ENCODE measurements at places on chromosomes 11 and 22.

- no peak for ATAC-seq
Observed at GRCh38 chr22:38996105-38996504, 14.0 kb downstream of the APOBEC3B start.

DNA sequence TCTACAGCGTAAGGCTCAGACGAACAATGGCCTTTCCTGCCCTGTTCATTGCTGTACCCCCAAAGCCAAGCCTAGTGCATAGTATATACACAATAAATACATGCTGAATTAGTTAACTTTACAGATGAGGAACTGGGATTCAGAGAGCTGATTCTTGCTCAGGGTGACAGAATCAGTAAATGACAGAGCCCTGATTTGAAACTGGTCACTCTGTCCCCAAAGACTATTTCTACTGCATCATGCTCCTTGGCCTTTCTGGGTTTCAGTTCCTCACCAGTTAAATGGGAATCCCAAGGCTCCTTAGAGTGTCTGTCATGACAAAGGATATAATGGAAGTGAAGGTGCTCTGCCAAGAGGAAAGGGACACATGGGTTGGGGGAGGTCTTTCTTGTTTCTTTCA lies 50.5 kb upstream of the TSKU start:
- no peak for ATAC-seq

DNA sequence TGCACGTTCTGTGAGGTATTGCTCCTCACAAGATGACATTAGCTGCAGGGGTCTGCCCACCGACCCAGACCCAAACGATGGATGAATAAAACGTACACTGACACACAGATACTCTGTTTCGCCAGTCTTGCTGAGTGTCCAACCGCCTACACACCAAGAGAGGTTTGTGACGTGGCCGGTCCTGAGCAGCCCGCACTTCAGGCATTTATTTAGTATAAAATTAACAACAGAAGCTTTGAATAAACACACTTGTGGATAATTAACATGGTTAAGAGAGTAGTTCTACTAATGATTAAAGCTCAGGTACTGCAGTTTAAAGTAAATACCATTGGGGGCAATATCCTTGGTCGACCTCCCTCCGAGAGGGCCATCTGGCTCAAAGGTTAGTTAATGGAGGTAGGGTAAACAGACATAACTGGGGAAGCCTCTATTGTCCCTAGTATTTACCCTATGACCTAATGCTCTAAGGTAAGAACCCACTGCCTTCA lies 75.7 kb downstream of the CCDC83 start:
- no peak for ATAC-seq

DNA sequence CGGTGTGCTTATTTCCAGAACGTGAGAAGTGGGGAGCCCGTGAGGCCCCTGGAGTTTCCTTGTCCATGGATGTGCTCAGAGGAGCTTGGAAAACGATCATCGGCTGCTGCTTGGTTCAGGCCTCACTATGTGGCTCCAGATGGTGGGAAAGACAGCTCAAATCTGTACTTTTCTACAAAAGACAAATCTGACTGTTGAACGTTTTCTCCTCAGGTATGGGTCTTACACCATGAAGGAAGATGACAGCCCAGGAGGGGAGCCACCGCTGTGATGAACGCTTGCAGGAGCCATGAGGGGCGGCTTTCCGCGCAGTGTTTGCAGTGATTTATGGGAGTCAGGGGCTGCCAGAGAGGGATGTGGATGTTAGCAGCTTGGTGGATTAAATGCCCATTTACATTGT lies 109.4 kb upstream of the E2F8 start:
- no peak for ATAC-seq

DNA sequence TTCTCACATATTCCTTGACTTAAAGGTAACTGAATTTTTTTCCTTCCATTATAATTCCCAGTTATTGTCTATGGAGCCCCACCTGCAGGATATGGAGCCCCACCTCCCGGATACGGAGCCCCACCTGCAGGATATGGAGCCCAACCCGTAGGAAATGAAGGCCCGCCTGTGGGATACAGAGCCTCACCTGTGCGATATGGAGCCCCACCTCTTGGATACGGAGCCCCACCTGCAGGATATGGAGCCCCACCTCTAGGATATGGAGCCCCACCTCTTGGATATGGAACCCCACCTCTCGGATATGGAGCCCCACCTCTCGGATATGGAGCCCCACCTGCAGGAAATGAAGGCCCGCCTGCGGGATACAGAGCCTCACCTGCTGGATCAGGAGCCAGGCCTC lies 28.1 kb downstream of the WBP2NL start:
- no peak for ATAC-seq

GRCh38 chr22:47279746-47280145 lies 517.3 kb downstream of the TBC1D22A start:
- ATAC-seq: no peak

DNA sequence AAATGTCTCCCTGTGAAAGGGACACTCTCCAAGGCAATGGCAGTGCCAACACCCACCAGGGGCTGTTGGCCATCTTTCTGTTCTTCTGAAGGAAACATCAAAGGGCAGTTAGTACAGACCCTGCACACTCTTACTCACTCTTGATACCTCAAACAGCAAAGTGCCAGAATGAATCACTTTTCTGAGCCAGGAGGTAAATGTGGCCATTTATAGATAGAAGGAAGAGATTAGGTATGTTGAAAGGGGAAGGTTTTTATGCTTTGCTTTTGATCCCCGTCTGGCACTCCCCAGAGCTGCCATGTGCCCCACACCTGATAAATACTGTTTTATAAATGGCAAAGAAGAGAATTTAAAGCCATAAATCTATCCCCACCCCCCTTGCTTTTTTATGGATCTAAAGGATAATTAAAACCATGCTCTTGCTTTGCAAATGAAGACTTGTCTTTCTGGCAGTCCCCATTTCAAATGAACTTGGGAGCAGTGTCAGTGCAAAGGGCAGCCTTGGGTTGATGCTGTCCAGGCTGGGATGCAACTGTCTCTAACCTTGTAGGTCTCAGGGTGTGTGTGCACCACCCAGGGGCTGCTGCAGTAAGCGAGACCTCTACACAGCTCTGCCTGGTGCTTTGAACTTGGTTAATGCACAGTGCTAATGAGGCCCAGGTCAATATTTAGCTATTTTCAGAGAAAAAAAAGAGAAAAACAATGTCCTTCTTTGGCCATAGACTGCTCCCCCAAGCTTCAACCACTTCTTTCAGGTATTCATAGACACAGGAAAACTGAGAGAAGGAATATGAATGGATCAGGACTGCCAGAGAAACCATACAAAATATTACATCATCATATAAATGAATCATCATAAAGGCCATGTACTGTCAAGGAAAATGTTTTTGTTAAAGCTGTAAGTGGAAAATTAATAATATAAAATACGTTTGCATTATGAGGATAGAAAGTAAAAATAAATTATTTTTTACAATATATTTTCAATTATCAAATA lies 207.5 kb downstream of the ETS1 start:
- peak; percentile 98 for ATAC-seq

DNA sequence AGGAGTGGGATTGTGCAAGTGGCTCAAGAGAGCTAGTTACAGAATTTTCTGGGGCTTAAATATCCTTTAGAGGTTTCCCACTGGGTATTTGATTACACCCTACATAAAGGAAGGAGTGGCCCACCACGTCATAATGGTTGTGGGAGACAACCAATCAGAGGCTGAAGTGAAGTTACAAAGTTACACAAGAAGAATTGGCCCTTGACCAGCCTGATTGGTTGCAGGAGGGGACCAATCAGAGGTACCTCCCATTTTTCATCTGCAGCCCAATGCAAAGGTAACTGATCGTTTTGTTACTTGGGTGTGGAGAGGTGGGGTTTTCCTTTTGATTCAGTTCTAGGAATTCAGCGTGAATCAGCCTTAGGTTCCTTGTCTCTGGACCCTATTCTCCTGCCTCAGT lies 430.5 kb upstream of the FAT3 start:
- ATAC-seq: no peak

- ATAC-seq: no peak
Observed at GRCh38 chr11:45647329-45647728, 18.1 kb downstream of the CHST1 start.

GRCh38 chr11:8066036-8066910 lies 14.7 kb upstream of the TUB start:
- ATAC-seq: no peak

DNA sequence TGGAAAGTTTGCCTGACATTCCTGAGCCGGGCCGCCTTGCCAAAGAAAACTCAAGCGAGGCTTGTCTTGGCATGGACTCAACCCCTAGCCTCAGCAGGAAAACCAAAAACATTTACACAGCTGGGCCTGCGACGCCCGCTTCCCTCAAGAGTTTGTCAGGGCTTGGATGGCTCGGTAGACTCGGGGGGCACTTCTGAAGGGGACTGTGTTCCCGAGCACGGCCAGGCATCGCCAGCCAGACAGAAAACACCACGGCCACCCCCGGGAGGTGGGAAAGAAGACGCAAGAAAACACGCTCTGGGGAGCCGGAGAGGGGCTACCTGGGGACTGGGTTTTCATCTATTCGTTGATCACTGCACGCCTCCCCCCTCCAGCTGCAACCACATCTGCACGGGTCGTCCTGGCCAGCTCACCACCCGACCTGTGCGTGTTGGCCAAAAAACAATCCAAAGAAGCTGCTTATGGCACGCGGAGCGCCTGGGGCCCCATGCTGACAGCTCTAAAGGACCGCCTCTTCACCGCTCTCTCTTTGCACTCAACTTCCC lies 380.7 kb downstream of the MN1 start:
- no peak for ATAC-seq

DNA sequence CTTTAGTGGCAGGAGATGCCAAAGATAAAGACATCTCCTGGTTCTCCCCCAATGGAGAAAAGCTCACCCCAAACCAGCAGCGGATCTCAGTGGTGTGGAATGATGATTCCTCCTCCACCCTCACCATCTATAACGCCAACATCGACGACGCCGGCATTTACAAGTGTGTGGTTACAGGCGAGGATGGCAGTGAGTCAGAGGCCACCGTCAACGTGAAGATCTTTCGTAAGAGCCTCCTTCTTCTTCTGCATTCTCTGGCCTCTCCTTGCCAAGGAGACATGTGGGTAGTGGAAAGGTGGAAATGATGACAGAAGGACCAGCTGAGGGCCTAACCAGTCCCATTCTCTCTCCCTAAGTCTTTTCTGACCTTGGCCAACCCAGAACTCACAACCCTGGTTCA lies 110.1 kb upstream of the TTC12 start:
- ATAC-seq: no peak

GRCh38 chr11:62882788-62883501 lies 2.2 kb downstream of the SLC3A2 start:
- ATAC-seq: no peak

DNA sequence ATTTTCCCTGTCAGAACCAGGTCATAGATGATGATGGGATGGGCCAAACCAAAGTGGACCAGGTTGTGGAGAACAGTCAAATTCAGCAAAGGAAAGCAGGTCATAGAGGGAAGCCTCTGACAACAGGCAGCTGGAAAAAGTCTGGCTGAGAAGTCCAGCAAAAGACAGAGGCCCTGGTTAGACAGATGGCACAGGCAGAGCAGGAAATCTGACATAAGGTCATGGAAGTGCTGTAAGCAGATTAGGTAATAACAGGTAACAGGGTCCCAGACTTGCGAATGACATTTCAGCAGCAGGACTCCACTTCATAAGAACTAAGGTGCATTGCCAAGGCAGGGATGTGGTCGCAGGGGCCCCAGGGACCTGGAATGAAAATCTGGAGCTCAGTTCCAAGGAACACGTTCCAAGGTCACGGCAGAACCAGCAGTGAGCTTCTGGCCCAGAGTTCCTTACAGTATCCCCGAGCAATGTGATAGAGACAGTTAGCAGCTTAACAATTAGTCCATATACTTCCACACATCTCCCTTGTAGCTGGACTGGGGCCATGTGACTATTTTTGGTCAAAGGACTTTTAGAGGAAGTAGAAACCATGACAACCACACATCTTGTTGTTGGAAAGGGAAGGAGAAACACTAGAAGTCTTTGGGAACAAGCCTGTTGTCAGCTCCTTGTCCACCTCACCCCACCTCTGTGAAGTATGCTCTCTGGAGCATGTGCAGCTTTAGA lies 75.4 kb downstream of the ME3 start:
- ATAC-seq: no peak

GRCh38 chr11:97687111-97687510 lies 1297.3 kb downstream of the JRKL start:
- no peak for ATAC-seq

DNA sequence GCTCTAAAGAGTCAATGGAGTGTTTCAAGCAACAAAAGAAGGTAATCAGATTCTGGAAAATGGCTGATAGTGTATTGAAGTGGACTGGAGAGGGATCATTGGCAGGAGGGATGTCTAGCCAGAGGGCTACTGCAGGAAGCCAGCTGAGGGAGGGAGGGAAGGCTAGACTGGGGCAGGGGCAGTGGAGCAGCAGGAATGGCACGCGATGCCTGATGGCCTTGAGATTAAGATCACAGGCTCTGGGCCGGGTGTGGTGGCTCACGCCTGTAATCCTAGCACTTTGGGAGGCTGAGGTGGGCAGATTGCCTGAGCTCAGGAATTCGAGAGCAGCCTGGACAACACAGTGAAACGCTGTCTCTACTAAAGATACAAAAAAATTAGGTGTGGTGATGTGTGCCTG lies 47.5 kb upstream of the PRDM11 start:
- no peak for ATAC-seq

DNA sequence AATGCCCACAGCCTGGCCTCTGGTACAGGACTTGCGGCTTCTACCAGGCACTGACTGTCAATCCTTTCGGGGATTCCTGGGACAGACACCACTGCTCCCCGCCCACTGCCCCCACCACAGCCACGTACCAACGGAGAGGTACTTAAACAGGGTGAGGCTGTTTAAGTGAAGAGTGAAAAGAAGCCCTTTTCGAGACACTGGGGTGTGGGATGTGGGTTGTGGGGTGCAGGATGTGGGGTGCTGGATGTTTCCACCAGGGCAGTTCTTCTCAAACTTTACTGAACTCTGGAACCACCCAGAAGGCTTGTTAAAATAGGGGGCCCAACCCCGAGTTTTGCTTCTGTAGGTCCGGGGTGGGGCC lies 34.2 kb upstream of the PRR5 start:
- peak; percentile 12 for ATAC-seq

DNA sequence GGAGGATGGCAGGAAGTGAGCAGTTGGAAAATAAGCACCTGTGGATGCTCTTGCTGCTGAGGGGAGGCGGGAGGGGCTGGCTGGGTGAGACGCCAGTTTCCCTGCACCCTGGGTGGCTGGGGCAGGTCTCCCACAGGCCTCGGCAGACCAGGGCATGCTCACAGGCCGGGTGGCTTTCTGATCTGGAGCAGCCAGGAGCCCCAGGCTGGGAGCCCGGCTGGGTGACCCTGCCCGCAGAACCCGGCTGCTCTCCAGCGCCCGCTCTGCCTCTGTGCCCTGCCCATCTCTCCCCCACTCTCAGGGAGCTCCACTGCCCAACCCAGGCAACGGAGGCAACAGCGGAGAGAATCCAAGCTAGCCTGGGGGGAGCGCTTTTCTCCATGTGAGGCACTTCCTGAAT lies 24.6 kb downstream of the DCPS start:
- no peak for ATAC-seq

- no peak for ATAC-seq
Observed at GRCh38 chr22:43343670-43344519, 723 bp upstream of the SCUBE1 start.

GRCh38 chr11:118612378-118612777 lies 5.0 kb downstream of the PHLDB1 start:
- ATAC-seq: no peak

DNA sequence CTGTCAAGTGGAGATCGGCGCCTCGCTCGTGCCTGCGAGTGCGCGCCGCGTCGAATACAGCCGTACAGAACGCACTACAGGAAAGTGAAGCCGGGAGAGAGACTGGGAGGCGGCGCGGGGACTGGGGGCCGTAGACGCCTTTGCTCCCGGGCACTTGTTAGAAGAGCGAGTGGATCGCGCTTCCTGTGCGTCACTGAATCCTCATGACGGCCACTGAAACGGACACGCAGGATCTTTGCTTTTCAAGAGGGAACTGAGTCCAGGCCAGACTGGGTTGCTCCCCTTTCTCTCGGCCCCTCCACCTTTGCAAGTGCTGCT lies 314 bp downstream of the RIC8A start:
- peak; percentile 9 for ATAC-seq

GRCh38 chr11:97296301-97296700 lies 906.5 kb downstream of the JRKL start:
- no peak for ATAC-seq
